Coronary artery (tissue), 2 donors: ENCODE measurements at places on chromosomes 2 and 18.

- no peak for DNase-seq
Measured at GRCh38 chr2:203759690-203760365, 53.4 kb downstream of the CD28 start.

- no peak for DNase-seq
Measured at GRCh38 chr2:174603280-174603679, 5.7 kb upstream of the WIPF1 start.

DNA sequence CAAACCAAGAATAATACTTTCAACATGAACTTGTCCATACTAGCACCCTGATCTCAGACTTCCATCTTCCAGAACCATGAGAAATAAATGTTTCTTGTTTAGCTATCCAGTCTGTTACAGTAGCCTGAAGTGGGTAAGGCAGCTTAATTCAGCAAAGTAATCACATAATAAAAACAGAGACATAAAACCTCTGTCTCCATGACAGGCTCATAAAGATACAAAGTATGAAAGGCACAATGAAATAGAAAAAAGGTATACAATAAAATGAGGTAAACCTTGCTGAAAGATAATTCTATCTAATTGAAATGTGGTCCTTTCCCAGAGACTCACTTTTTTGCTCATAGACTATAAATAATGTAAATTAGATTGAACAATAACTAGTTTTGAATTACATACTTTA is 46.7 kb upstream of the WDR75 start:
- DNase-seq, result no peak

GRCh38 chr2:233271693-233272092 is 20.2 kb downstream of the ATG16L1 start:
- DNase-seq, result no peak

- DNase-seq, result no peak
Measured at GRCh38 chr18:59464486-59464885, 105.4 kb upstream of the LMAN1 start.

DNA sequence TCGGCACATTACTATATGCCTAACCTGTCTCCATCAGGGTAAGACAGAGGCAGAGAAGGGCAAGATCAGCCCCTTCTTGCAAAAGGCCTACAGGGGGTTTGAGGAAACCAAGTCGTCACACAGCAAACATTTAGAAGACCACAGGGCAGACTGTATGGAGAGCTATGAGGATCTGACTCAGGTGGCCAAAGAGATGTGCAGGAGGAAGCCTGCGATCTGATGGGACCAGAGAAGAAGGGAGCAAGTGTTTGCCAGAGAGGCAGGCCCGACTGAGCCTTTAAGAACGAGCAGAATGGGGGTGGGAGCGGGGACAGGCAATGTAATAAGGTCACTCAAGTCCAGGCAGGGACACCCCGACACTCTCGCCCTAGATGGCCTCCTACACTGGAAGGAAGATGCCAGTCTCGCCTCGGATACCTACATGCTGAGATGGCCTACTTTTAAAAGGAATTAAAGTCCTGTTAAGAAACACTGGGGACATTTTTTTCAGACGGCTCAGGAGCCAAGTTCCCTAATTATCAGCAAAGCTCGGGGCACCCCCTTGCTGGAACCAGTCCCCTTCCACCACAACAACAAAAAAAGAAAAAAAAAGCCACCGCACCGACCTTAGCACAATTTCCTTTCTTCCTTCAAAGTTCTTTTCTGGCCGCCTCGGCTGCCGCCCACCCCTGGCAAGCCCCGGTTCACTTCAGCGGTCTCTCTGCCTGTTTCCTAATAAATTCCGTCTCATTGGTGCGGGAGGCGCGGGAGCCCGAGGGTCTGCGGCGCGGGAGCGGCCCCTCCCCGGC is 1.5 kb downstream of the SFXN5 start:
- DNase-seq, result peak; percentile 72

GRCh38 chr18:26911840-26912239 is 46.3 kb upstream of the AQP4 start:
- DNase-seq, result no peak

GRCh38 chr2:72917138-72917876 is at the start of gene EMX1:
EMX1 (plus strand) TSS chr2:72917519; CDS start chr2:72917853, 334 bp downstream.
- DNase-seq, result no peak

DNA sequence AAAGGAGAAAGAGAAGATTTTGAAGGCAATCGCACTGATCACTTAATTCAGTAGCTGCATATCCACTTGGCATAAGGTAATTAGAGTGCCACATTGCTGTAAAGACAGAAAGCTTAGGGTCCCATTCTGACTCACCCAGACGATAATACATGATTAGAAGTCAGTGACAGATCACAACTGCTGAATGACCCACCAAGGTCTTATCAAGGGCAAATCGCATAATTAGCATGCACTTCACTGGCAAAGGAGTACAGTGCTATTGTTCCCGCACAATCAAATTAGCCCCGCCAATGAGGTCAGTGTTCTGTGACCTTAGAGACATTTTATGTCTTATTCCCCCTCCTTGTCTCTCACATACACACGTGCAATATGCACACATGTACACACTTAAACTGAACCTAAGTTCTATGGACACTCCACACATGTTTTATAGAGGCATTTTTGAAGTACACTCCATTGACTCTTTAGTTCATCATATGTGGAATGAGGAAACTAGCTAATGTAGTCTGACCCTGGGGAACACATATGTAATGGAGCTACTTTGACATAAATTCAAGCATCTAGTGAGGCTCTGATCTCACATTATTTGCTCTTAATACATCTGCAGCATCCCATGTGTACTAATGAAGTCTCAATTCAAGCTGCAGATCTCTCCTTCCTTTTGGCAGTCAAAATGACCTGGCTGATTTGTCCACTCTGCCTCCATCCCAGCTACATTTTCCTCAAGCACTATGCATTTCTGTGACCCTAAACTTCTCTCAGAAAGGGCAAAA is 673.8 kb upstream of the FANCL start:
- no peak for DNase-seq

GRCh38 chr2:62811086-62811485 is 105.6 kb downstream of the EHBP1 start:
- no peak for DNase-seq

- DNase-seq, result no peak
Measured at GRCh38 chr18:8659609-8660242, 45.6 kb upstream of the MTCL1 start.

- no peak for DNase-seq
Measured at GRCh38 chr2:145764631-145765030, 1244.7 kb upstream of the ZEB2 start.

DNA sequence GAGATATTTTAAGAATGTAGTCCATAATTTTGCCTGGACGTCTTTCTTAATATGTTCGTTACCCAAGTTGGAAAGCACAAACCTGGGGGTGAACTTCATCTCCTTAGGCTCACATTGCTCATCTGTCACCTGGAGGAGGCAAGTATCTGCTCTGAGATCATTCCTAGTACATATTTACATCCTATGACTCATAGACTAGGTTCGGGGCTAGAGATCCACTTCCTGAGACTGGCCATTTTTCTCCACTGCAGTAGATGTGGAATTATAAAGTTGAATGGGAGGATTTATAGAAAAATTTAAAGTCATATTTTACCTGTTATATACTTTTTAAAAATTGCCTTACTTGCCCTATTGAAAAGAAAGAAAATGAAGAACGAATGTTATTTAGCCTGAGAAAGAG is 77.5 kb upstream of the PROKR1 start:
- DNase-seq, result no peak

DNA sequence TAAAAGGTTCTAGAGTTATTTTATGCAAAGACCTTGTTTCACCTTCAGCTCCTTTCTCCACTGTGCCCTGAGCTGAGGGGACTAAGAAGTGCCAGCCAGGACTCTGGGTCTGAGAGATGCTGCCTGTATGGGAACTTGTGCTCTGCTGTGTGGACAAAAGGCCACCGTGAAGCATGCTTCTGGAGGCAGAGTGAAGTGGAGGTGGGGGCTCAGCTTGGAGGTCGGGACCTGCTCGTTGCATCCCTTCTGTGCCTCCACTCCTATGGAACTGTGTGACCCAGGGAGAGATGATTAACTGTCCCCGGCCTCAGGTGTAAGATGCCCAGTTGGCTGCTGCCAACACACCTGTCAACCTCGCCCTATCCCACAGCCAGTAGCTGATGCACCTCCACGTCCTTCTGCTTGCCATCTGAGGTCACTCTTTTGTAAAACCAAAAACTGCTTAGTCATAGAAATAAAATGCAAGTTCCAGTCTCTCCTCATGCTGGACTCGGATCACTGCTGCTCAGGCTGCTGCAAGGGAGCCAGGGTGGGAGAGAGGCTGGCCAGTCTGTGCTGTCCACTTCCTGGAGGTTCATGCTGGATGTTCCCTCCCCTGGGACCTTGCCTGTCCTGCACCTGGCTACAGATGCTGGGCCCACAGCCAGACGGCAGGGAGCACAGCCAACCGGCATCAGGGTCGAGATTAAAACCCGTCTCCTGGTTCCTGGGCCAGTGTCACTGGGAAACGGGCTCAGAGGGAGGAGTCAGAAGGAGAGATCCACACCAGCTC is 113.2 kb downstream of the ACKR3 start:
- DNase-seq, result peak; percentile 67

- DNase-seq, result no peak
Measured at GRCh38 chr18:34976123-34976522, 65.1 kb upstream of the MAPRE2 start.
